ENCODE measurements at places on chromosomes 16 and 17. TPM values are rescaled to one million over a fixed set of nuclear protein-coding genes. Genes with fewer than 3 reads are reported as not detected.

Gene HOXB6
- not detected for total RNA-seq

Gene AOC2
- total RNA-seq, result 2.7 TPM

GRCh38 chr17:59405944-59406705 lies 74.7 kb downstream of the YPEL2 start:
- no peaks in the 10 kb centered on the region for H3K4me1 ChIP-seq
- H3K36me3 ChIP-seq, result no peaks in the 10 kb centered on the region
- no peaks in the 10 kb centered on the region for H3K27me3 ChIP-seq
- no peak overlapping the region for H3K4me3 ChIP-seq

- no peaks in the 10 kb centered on the region for H3K36me3 ChIP-seq
- H3K4me1 ChIP-seq, result peaks cover 6% of the 10 kb centered on the region
- no peak overlapping the region for H3K27ac ChIP-seq
- no peaks in the 10 kb centered on the region for H3K27me3 ChIP-seq
- no peak overlapping the region for H3K4me3 ChIP-seq
- no peak for DNase-seq
These were observed 3.4 kb upstream of the CSHL1 start for GRCh38 chr17:63914471-63914870.

DNA sequence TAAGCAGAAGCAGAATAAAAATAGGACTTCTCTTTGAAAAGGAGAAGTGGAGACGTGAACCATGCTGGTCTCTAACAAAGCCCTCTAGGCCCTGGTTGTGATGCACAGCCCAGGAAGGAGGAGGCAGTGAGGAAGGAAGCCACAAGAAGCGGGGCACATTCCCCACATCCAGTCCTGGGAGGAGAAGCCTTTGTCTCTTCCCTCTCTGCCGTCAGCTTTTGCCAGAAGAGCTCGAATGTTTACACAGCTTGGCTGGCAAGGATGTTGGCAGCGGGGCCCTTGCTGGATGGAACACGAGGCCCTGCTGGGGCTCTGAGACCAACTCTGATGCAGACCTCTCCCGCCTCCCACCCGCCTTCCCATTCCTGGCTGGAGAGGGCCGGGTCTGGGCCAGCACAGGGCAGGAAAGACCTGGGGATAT lies 91.3 kb downstream of the MAF start:
- H3K27ac ChIP-seq, result no peak overlapping the region
- no peaks in the 10 kb centered on the region for H3K4me1 ChIP-seq
- DNase-seq, result no peak
- H3K36me3 ChIP-seq, result no peaks in the 10 kb centered on the region
- H3K27me3 ChIP-seq, result no peaks in the 10 kb centered on the region

GRCh38 chr16:73171380-73171779 lies 123.5 kb upstream of the ZFHX3 start:
- no peak for DNase-seq
- no peak overlapping the region for H3K4me3 ChIP-seq
- H3K27ac ChIP-seq, result no peak overlapping the region
- H3K36me3 ChIP-seq, result no peaks in the 10 kb centered on the region

DNA sequence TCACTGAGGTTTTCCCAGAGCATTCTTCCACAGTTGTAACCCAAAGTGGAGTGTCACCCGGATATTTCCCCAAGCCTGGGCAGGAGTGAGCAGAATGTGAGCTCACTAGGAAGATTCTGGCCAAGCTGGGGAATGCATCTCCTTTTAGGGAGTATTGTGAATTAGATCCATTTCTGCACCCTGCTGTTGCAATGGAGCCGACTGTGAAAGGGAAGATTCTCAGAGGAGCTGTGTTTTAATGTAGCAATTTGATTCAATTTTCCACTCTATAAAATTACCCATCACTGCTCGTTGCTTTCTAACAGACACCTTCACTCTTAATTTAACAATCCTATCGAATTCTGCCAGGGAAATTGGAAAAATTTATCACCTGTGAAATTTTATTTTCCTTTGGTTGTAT lies 70.8 kb downstream of the SNX11 start:
- H3K36me3 ChIP-seq, result peaks cover 61% of the 10 kb centered on the region
- no peak overlapping the region for H3K27ac ChIP-seq
- H3K27me3 ChIP-seq, result no peaks in the 10 kb centered on the region

DNA sequence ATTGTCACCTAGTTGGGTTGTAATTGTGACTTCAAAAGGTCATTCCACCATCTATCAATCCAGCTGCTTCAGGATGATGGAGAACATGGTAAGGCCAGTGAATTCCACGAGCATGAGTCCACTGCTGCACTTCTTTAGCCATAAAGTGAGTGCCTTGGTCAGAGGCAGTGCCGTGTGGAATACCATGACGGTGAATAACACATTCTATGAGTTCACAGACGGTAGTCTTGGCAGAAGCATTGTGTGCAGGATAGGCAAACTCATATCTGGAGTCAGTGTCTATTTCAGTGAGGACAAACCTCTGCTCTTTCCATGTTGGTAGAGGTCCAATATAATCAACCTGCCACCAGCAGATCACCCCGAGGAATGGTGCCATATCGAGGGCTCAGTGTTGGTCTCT lies 650.9 kb downstream of the KCNJ2 start:
- no peaks in the 10 kb centered on the region for H3K4me1 ChIP-seq
- no peak overlapping the region for H3K27ac ChIP-seq
- H3K36me3 ChIP-seq, result no peaks in the 10 kb centered on the region
- no peak for DNase-seq
- H3K4me3 ChIP-seq, result no peak overlapping the region

DNA sequence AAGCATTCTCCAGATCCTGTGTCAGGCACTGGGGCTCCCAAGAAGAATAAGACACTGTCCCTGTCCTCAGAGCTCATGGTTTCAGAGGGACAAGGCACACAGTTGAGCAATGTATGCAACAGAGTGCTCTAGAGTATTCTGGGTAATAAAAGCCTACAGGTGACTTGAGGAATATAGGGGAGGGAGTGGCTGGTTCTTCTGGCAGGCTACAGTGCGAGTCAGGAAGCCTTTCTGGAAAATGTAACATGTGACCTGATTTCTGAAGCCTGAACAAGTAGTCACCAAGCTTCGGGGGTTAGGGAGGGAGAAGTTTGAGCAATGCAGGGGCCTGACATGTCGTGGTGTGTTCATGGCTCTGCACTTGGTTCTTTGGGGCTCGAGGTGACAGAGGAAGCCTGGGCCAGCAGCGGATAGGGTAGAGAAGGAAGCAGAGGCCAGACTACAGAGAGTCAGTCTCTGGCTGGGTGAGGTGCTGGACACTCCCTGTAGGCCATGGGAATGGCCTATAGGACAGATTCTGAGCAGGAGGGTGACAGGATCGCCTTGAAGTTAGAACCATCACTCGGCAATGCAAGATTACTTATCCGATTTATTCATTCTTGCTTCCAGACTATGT lies 16.0 kb upstream of the LRRC75A start:
- H3K36me3 ChIP-seq, result no peaks in the 10 kb centered on the region
- H3K27ac ChIP-seq, result no peak overlapping the region
- H3K4me3 ChIP-seq, result no peak overlapping the region
- H3K4me1 ChIP-seq, result no peaks in the 10 kb centered on the region

Measured in CD4-positive, alpha-beta memory T cell (primary cell).